ENCODE measurements at places on chromosomes 16 and 17.

GRCh38 chr17:78677303-78678221 lies 100.4 kb upstream of the DNAH17 start:
- no peak for DNase-seq

DNA sequence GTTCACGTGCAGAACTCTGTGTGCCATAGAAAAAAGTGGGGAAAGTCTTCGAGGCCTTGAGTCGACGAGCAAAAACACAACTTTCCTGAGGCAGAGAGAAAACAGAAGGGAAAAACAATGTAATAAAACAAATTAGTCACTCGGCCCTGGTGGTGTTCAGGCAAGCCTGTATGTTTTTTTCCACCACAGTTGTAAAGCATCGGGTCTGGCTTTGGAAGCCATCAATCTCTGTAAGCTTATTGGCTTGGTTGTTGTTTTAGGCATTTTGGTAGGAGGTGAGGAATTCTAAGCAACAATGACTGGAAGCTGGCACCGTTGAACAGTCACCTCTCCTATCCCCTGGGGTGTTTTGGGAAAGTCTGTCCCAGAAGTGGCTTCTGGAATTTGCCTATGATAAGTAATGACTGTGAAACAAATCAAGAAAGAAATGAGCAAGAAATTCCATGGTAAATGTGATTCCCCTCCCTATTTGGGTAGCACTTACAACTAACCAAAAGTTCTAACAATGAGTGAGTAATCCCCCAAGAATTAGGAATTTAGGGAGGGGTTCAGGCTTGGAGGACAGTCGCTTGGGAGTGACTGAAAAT lies 2.8 kb downstream of the CDH13 start:
- DNase-seq, result no peak

DNA sequence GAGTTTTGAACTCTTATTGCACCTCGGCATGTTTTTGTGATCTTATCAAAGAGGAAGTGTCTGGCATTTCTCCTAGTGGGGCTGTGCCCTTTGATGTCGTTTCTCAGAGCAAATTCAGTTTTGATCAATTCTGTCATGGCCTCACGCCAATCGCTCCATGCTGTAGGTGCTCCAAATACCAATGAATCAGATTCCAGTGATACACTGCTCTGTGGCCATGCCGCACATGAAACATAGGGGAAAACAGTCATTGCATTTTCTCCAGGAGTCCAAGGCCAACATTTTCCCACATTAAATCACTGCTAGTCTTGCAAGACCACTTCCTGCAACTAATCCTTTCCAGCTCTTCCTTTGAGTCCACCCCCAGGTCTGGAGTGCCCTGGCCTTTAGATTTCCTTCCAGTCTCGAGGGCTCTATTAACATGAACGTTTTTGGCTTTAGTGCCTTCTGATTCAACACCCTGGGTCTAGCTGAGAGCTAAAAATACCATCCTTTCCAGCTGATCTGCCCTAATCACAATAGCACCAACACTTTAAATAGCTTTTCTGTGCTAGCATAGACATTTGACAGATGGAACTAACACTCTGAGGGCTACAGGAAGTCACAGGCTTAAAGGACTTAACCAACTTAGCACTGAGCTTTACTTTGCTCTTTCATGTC lies 18.2 kb upstream of the RASL10B start:
- no peak for DNase-seq

GRCh38 chr17:5184288-5184687 lies 7.4 kb downstream of the ZNF594 start:
- no peak for DNase-seq

DNA sequence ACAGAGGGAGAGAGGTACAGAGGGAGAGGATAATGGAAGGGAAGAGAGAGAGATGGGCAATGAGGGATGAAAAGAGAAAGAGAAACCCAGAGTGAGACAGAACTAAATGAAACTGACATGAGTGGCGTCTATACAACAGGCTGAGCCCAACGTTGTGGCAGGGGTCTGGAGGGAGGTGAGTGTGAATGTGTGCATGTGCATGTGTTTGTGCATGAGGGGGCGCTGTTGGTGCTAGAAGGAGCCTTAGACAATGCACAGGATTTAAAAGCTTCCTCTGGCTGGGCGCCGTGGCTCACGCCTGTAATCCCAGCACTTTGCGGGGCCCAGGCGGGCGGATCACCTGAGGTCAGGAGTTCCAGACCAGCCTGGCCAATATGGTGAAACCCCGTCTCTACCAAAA lies 454.8 kb upstream of the CDH11 start:
- DNase-seq, result peak; percentile 14

DNA sequence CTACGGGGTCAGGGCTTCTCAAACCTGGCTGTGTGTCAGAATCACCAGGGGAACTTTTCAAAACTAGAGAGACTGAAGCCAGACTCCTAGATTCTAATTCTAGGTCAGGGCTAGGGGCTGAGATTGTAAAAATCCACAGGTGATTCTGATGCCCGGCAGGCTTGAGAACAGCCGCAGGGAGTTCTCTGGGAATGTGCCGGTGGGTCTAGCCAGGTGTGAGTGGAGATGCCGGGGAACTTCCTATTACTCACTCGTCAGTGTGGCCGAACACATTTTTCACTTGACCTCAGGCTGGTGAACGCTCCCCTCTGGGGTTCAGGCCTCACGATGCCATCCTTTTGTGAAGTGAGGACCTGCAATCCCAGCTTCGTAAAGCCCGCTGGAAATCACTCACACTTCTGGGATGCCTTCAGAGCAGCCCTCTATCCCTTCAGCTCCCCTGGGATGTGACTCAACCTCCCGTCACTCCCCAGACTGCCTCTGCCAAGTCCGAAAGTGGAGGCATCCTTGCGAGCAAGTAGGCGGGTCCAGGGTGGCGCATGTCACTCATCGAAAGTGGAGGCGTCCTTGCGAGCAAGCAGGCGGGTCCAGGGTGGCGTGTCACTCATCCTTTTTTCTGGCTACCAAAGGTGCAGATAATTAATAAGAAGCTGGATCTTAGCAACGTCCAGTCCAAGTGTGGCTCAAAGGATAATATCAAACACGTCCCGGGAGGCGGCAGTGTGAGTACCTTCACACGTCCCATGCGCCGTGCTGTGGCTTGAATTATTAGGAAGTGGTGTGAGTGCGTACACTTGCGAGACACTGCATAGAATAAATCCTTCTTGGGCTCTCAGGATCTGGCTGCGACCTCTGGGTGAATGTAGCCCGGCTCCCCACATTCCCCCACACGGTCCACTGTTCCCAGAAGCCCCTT lies 10.9 kb downstream of the STH start:
- DNase-seq, result no peak

DNA sequence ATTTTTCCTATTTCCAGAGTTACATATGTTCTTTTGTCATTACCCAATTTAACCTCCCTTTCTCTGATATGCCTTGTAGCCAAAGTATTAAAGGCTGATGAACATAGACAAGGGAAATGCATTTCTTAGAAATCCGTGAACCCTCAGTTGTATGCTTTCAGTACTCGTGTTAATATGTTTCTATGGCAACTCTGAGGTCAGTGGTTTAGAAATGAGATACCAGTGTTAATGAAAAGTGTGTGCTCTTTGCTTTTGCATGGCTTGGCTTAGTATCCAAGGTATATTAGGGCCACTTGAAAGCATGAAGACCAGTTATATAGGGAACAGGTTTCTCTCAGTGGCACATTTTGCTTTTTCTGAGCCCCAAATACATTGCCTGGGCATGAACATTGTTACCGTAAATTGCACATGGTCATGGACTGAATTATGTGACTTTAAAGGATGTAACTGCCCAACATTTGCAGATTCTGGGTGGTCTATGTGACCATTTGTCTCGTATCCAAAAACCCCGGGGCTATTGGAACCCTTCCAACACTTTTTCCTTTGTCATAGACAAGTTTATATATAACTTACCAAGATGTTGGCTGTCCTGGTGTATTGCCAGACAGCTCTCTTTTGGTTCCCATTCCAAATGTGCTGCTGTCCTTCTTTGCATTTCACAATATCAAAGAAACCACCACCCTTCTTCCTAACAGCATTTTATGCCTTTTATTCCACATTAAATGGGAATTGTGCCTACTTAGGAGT lies 17.5 kb downstream of the ABHD15 start:
- no peak for DNase-seq

- no peak for DNase-seq
Measured at GRCh38 chr16:86882586-86883280, 304.4 kb downstream of the FOXL1 start.

- no peak for DNase-seq
Measured at GRCh38 chr17:14321980-14322776, 21.3 kb downstream of the HS3ST3B1 start.

GRCh38 chr17:45018848-45019711 lies 32.4 kb downstream of the DCAKD start:
- DNase-seq, result no peak

Measured in endothelial cell (in vitro differentiated cells).